ENCODE measurements at places on chromosomes 13 and 19.
A peak's percentile ranks its signal among the peaks of the same experiment; 100 is the strongest.

GRCh38 chr19:1902923-1903322, 2.3 kb upstream of the ADAT3 start:
- no peak for DNase-seq

DNA sequence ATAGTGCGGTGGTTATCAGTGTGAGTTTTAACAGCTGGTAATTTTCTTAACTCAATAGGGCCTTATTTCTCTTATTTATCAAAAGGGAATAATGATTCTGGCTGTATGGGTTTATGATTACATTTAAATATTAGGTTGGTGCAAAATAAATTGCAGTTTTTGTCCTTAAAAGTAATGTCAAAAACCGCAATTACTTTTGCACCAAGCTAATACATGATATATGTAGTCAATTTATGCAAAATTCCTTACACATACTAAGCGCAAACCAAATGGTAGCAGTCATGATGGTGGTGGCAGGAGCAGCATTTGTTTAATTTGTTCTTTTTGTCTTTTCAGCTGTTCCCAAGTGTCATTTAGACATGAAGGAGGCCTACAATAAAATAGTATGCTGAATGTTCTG, 1777.1 kb downstream of the OLFM4 start:
- no peak for DNase-seq

GRCh38 chr19:29040951-29041350, 172.0 kb downstream of the UQCRFS1 start:
- DNase-seq, result no peak

DNA sequence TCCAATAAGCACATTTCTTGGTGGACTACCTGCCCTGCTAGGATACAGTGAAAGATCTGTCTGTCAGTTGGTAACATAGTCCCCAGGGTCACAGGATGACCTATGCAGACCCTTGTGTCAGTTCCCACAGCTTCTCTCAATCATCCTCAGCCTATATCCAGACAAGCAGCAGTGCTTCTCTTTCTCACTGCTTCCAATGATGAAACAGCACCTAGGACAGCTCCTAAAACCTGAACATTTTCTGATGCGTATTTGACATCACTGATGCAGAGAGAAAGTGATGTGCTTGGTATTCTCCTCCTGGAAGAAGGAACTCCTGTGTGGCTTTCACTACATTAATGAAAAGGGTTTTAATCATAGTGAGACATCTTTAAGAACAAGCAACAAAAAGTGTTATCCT, 43.7 kb downstream of the ZNF557 start:
- DNase-seq, result no peak

- no peak for DNase-seq
Measured at GRCh38 chr19:677601-678436, 1.6 kb downstream of the FSTL3 start.

- peak; percentile 12 for DNase-seq
Measured at GRCh38 chr19:39582891-39583625, 19.3 kb upstream of the LGALS13 start.

DNA sequence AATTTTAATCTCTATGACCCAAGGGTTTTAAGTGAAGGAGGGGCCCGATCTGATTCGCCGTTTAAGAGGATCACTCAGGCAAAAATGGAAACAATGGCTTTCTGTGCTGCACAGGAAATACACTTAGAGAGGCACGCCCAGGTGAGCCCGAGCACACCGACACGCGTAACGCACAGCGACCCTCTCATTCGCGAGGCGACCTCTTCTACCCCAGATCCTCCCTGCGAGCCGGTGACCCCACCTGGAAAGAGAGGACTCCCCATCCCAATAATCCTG, 216 bp downstream of the SH2D3A start:
- DNase-seq, result no peak
